RWPE1 (cell line): ENCODE measurements at places on chromosomes 5 and 9.

- no peak for DNase-seq
Observed at GRCh38 chr9:75891771-75892215, 1.3 kb downstream of the PCSK5 start.

GRCh38 chr5:27854243-27854852 is 816.0 kb upstream of the CDH9 start:
- DNase-seq = no peak

DNA sequence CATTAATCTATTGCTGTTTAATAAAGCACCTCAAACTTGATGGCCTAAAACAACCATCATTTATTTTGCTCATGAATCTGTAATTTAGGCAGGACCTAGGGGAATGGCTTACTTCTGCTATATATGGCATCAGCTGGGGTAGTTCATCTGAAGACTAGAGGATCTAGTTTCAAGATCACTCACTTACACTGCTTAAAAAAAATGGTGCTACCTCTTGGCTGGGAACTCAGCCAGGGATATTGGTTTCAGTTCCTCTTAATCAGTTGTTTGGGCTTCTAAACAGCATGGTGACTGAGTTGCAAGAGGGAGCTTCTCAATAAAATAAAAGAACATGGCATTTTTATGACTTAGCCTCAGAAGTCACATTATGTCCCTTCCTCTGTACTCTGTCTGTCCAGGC is 142.0 kb downstream of the FAM114A2 start:
- no peak for DNase-seq

DNA sequence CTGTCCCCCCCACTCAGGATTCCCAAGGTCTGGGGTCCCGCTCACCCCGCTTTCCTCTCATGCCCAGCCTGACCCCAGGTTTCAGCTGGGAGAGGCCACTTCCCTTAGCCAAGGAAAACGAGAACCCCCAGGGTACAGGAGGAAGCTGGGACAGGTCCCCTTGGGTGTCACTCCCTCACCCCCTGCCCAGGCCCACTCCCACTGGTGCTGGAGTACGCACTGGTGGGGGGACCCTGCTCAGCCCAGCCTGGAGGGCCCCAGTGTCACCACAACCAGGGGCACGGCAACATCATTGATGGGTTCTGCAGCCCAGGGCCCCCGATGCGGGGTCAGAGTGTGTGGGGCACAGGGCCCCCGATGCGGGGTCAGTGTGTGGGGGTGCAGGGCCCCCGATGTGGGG is 145.0 kb upstream of the CDKN2B start:
- no peak for DNase-seq

DNA sequence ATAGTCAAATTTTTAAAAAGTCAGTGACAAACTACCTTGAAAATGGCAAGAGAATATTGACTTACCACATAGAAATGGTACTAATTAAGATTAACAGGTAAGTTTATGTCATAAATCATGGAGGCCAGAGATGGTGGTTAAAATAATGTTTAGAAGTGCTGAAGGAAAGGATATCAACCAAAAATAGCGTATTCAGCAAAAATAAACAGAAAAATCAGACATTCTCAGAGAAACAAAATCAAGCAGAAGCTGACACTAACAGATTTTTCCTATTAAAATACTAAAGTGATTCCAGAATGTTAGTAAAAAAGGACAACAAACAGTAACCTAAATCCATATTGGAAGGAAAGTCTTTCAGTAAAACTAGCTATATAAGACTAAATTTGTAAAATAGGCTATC is 959.9 kb upstream of the CDH10 start:
- DNase-seq = no peak

GRCh38 chr5:79694652-79695051 is 5.0 kb downstream of the CMYA5 start:
- DNase-seq = no peak

- no peak for DNase-seq
Observed at GRCh38 chr5:35762368-35762767, 94.3 kb upstream of the IL7R start.

DNA sequence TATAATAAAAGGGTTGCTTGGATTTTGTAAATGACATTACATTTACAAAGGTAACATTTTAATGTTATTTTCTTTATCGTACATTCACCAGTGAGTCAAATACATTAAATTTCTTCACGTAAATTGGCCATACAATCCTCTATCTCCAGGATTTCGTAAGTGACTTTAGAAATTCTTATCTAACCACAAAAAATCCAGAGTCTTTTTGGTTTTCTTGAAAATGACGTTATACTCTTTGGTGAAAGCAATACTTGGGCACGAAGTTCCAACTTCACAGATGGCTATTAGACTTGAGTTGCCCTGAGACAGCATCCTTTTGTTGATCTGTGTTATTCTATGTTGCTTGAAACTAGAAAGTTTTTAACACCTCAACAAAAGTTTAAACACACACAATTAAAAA is 87.4 kb upstream of the CDH10 start:
- DNase-seq = no peak

DNA sequence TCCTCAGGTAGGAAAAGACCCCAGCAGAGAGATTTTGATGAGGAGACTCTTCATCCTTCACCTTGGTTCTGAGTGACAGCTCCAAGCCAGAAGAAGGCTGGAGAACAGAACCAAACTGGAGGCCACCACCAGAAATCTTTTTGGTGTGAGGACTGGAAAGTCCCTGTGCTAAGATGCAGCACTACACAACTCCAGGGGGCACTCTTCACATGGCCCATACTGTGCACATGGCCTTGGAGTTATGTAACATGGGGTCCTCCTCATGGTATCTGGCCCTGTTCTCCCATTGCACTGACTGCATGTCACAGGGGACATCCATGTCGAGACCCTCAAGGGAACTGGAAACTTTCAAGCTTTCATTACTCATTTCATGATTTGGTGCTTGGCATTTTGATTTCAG is 17.3 kb upstream of the STX17 start:
- no peak for DNase-seq

DNA sequence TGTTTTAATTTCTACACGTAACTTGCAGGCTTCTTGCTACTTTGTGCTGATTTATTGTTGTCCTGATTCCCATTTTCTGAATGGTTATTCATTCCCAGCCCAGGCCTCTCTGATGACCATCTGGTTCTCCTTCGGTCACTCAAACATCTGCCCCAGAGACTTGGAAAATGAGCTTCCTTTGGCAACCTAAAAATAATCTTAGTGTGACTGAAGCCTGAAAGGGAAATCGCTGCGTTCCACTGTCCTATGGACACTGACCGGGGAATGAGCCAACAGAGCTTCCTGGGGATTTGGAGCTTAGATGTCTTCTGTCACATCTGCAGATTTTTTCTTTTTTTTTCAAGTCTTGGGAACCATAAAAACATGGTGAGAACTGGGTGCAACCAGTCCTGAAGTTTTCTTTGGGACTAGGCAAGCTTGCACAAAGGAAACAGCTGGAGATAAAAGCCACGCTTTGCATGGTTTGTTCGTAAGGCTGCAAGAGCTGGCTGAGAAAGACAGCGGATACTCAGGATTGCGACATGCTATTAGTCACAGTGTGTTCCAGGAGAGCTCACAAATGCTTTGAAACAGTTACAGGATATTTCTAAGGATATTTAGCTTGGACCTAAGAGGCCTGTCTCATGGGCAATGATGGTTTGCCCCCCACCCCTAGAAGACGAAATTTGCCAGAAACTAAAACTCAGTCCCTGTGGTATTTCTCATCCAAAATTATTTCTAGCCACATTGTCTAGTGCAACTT is 146.2 kb downstream of the GOLPH3 start:
- DNase-seq = peak; percentile 77

GRCh38 chr5:57437976-57438805 is 44.4 kb downstream of the ACTBL2 start:
- DNase-seq = no peak

- no peak for DNase-seq
Observed at GRCh38 chr9:18909140-18910018, 123.6 kb downstream of the SAXO1 start.

- no peak for DNase-seq
Observed at GRCh38 chr5:113311301-113311700, 123.5 kb downstream of the TSSK1B start.

DNA sequence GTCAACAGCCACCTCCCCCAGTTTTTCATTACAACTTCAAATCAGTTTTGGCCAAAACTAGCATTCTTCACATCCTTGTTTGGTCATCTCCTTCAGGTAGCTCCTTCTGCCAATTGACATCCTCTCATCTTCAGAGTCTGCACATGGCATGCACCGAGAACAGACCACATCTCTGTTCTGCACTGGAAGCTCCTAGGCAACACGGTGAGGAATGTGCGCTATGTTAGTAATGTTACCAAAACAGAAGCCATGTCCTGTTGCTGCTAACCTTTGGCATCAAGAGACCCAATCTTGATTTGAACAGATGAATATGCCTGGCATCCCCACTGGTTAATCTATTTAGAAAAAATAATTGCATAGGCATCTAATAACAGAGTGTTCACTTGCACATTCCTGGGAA is 5.1 kb upstream of the HK3 start:
- no peak for DNase-seq

DNA sequence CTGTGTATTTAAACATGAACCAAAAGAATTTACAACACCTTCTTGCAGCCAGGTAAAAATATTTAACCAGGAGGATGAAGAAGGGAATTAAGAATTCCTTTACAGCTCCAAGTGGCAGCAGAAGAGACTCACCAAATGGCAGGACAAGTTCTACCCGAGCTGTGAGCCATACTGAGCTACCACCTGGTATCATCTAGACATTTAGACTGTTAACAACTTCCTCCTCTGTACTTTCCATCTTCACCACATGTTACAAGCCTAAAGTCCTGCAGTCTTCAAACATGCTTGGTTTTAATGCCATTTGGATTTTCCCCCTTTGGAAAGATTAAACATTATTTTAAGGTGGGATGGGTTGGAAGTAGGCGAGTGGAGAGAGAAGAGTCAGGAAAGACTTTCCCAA is 190.2 kb downstream of the TRPM6 start:
- DNase-seq = no peak

DNA sequence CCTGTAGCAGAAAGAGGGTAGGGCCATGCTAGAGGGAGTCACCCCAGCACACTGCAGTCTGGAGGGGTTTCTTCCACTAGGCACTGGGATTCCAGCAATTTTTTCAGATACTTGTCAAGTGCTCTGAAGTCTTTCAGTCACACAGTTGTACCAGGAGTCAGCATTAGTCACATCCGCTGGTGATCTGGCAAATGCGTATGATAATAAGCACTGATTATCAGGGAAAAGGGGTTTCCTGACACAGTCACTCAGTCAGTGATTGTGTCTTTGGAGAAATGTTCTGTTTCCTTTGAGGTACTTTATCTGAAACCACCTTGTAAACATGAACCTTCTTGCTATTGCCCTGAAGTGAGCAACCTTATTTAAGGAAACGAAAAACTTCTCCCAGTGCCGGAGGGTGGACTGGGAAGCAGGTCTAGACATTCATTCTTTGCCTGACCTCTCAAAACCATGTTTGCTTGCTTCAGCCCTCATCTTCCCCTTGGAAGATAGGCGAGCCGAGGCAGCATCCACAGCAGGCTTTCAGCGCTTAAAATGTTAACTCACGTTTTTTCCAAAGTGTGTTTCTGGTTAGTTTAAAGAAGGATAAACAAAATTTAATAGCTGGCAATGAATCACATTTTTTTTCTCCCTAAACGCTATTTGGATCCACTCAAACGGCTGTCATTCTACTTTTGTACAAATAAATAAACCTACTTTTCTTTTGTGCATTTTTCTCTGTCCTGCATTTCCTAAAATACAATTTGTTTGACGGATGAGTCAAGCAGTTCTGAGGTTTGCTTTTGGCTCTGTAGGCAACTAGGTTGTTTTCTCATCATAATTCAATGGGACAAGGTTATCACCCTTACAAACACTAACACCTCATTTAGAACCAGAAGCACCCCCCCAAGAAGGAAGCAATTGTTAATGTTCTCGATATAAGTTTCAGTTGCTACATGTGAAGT is 77.7 kb downstream of the FOXD1 start:
- peak; percentile 97 for DNase-seq

DNA sequence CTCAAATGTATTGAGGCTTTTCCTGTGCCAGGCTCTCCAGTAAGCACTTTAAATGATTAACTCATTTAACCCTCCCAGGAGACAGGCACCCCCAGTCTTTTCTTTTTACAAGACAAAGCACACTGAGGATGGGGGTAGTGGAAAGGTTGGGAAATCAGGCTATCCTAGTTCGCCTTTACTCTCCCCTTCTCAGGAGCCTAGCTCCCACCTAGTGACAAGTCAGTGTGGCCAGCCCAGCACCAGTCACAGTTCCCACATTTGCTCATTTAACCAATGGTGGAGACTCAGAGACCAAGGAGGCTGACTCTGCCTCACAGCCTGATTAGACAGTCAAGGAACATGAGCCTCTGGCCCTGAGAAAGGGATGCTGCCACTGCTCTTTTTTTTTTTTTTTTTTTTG is 3.5 kb downstream of the ALDH7A1 start:
- DNase-seq = no peak

GRCh38 chr5:74556631-74557595 is 83.6 kb downstream of the ENC1 start:
- DNase-seq = no peak

- DNase-seq = peak; percentile 97
Observed at GRCh38 chr5:173616577-173617118, at the start of gene BOD1. TSS of gene BOD1 (minus strand) at chr5:173616650. CDS start at chr5:173616436, 214 bp downstream.

- DNase-seq = no peak
Observed at GRCh38 chr9:18071651-18072060, 402.3 kb upstream of the ADAMTSL1 start.

- DNase-seq = no peak
Observed at GRCh38 chr5:140524003-140524402, 23.5 kb upstream of the EIF4EBP3 start.

DNA sequence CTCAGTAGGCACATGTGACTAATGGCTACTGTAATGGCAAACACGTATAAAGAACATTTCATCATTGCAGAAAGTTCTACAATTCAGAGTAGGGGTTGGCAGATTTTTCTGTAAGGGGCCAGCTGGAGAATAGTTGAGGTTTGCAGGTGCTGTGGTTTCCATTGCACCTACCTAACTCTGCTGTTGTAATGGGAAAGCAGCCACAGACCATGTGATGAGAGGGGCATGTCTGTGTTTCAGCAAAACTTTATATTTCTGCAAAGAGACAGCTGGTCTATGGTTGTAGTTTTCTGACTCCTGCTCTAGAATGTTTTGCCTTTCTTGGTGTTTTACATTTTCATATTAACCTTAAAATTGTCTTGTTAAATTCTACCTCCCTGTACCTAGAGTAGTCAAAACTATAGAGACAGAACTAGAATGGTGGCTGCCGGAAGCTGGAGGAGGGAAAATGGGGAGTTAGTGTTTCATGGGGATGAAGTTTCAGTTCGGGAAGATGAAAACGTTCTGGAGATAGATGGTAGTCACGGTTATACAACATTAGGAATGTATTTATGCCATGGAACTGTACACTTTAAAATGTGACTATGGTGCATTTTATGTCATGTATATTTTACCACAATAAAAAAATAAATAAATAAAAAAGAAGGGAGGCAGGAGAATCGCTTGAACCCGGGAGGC is 44.3 kb downstream of the NUP214 start:
- DNase-seq = no peak

- no peak for DNase-seq
Observed at GRCh38 chr5:127306036-127306435, 15.4 kb downstream of the MEGF10 start.

DNA sequence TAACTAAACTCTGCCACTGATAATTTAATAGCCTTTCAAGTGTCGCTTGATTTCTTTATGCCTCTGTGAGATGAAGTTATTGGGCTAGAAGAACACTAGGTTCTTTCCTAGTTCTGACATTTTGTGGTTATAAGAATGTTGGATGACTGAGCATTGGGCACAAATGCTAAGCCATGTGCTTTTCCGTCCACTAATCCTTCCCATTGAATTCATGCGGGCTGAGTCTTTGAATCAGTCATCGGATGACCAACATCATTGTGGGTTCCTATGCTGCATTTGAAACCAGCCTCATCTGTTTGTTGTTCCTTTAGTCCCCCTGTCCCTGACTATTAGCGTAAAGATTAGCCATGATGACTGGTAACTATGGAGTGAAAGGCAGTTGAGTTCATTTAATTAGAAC is 58.5 kb downstream of the ALDH1A1 start:
- no peak for DNase-seq
